SHP77 treated with DMSO at 0.1 percent for 48 hours (cell line): ENCODE measurements at places on chromosomes 4 and X.

DNA sequence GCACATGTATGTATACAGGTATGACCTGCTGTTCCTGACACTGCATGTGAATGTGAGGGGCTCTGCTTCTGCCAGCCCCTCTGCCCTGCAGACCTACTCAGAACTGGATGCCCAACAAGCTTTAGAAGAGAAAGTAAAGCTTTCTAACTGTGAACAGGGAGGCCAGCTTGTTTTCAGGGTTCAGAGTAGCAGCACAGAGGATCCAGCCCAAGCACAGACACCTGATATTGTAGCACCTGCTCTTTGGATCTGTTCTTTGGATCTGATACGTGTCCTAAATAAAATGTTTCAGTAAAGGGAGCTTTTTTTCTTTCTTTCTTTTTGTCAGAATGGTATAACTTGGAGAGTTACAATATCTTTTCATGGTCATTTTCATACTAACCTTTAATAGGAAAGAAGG, 19.2 kb downstream of the DCUN1D4 start:
- DNase-seq = no peak

- no peak for DNase-seq
These were observed 44.7 kb upstream of the DCK start for GRCh38 chr4:70948665-70949260.

- DNase-seq = no peak
These were observed 176.9 kb downstream of the SLIT2 start for GRCh38 chr4:20428436-20429160.

DNA sequence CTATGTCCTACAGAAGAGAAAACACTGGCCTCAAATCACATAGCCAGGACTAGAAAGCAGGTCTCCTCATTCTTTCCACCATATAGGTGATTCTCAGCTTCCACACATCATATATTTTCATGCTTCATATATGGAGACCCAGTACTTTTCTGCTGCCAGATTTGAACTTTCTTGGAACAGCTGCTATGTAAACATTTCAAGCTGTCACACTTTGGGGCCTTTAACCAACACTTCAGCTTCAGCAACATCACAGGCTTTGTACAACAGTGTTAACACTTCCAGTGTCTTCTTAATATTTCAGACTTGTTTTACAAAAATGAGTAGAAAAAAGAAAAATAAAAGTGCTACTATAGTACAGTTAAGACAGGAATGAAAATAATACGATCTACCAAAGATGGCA, 12.6 kb downstream of the SH3RF1 start:
- no peak for DNase-seq

- no peak for DNase-seq
These were observed 864.3 kb upstream of the AGA start for GRCh38 chr4:178306565-178306964.

DNA sequence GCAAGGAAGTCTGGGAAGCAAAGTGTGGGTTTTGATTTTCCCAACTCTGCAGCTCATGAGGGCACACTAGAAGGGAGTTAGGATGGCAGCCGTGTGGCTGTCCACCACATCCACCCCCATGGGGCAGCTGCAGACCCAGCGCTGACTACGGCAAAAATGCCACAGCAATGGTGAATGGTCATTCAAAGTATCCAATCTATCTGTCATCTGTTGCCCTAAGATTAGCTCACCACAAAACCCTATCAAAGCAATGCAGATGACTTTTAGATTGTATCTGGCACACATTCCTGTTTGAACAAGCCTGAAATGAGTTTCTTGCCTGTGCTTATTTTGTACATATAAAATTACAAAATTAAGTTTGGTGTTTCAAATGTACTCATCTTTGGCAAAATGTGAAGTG, 29.7 kb upstream of the HPSE start:
- DNase-seq = no peak

- DNase-seq = no peak
These were observed 1006.4 kb downstream of the ARAP2 start for GRCh38 chr4:35237924-35238323.

DNA sequence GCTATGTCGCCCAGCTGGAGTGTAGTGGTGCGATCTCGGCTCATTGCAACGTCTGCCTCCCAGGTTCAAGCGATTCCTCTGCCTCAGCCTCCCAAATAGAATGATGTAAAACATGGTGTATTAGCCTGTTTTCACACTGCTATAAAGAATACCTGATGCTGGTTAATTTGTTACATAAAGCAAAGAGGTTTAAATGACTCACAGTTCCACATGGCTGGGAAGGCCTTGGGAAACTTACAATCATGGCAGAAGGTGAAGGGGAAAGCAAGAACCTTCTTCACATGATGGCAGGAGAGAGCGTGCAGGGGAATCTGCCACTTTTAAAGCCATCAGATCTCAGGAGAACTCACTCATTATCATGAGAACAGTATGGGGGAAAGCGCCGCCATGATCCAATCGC, 1191.8 kb downstream of the ARAP2 start:
- no peak for DNase-seq

DNA sequence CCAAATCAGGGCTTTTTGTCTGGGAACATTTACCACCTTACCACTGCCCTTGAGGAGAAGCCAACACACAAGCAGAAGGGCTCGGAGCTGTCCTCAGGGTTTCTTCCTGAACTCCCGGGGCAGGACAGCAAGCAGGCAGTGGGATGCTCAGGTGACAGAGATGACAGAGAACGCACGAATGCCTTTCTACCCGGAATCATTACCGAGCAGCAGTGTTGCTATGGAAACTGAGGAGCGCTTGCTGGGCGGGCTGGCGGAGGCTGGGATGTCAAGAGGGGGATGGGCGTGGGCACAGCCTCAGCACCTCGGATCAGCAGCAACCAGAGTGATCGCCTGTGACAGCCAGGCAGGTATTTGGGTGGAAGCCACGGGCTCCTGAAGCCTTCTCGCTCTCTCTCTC, 17.8 kb downstream of the SSR4 start:
- DNase-seq = no peak

DNA sequence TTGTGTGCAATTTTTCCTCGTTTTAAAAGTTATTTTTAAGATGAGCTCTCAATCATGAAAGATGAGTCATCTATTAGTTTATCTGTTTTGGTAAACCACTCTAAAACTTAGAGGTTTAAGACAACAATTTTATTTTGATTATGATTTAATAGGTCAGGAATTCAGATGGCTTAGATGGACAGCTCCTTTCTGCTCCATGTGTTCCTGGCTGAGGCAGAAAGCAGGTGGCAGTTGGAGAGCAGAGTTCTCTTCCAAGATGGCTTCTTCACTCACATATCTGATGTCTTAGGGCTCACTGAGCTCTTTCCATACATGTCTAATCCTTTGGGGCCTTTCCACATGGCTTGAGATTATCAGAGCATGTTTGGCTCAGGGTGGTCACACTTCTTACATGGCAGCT, 48.3 kb upstream of the GRPR start:
- no peak for DNase-seq

DNA sequence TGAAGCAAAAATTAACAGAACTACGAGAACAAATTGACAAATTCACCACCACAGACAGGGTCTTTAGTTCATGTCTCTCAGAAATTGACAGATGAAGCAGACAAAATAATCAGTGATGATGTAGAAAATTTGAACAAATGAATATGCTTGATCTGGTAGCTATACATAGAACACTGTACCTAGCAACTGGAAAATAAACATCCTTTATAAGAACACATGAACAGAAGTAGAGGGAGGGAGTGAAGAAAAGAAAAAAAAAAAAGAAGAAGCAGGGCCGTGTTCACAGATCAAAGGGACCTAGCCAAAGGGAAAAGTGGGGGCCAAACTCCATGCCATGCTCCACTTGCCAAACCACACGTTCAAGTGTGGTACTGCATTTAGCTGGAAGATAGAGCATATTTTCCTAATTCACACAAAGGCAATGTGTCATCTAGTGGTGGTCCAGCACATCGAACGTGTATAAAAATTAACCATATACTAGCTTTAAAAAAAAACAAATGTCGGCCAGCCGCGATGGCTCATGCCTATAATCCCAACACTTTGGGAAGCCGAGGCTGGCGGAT, 5.6 kb upstream of the THOC2 start:
- DNase-seq = no peak

DNA sequence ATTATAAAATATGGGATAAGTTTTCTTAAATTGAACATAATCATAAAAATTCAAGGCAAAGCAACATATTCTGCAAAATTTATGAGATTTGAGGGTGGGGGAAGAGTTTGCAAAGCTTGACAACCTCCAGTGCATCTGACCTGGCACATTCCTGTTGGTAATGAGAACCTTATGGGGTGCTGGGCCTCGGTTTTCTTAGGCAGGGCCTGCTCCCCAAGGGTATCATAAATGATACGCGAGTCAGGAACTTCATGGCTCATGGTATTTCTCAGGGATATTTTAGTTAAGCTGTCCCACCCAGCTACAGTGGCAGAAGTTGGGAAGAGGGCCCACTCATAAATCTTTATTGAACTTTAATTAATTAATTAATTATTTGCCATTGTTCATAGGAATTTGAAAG, 13.2 kb downstream of the AFF2 start:
- no peak for DNase-seq

- DNase-seq = no peak
These were observed 20.8 kb downstream of the TEX13C start for GRCh38 chrX:125340490-125340889.

DNA sequence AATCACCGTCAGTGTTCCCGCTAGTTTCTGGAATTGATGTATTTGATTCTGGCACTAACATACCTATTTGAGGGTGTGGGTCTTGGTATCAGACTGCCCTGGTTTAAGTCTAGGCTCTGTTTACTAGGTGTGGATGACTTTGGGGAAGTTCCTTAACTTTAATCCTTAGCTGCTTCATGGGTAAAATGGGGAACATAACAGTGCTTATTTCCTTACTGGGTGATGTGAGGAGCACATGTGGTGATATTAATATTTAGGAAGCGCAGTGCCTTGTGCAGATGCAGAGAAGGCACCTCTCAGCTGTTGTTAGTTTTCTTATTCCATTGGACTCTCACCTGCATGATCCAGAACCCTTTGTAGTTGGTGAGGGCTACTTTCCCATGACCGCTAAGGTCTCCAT, 17.1 kb downstream of the RNF4 start:
- DNase-seq = no peak

GRCh38 chrX:110397339-110397738, 38.7 kb downstream of the RTL9 start:
- DNase-seq = no peak

DNA sequence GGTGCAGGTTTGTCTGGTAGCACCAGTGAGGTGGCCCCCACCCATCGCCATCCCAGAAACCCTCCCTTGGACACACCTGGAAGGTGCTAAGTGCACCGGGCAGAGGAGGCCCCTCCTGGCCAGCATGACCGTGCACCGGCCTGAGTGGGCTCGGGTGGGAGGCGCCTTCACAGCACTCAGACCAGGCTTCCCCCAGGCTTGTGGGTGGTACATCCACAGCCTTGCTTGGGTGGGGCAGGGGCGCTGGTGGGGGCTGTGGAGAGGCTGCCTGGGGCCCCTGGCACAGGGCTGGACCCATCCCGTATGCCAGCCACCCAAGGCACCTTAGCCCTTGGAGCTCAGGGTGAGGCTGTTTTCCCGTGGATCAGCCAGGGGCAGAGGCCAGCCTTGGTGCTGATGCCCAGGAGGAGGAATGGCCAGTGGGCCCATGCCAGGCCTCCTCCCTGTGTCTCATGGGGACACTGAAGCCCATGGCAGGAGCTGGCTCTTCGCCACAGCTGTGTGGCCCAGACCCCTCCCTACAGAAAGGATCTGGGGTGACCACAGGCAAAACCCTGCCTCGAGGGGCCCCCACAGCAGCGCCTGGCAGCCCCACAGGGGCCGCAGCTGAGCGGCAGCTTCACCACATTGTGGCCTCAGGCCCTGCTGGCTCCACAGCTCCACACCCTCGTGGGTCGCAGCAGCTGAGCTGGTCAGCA, 21.4 kb downstream of the NKX1-1 start:
- no peak for DNase-seq

DNA sequence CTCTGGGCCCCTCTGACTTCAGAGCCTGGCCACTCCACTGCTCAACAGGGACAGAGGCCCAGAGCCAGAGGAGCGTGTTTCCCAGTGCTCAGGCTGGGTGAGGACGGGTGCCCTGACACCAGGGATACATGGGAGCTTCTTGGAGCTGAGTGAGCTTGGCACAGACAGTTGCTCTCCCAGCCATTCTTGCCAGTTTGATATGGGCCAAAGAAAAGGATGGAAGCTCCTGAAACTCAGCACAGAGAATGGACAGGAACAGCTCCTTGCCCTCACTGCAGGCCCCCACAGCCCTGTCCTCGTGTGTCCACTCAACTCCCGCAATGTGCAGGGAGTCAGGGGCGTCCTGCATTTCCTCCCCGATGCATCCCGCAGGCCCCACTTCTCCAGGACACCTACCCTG, 38.8 kb downstream of the NSG1 start:
- no peak for DNase-seq

DNA sequence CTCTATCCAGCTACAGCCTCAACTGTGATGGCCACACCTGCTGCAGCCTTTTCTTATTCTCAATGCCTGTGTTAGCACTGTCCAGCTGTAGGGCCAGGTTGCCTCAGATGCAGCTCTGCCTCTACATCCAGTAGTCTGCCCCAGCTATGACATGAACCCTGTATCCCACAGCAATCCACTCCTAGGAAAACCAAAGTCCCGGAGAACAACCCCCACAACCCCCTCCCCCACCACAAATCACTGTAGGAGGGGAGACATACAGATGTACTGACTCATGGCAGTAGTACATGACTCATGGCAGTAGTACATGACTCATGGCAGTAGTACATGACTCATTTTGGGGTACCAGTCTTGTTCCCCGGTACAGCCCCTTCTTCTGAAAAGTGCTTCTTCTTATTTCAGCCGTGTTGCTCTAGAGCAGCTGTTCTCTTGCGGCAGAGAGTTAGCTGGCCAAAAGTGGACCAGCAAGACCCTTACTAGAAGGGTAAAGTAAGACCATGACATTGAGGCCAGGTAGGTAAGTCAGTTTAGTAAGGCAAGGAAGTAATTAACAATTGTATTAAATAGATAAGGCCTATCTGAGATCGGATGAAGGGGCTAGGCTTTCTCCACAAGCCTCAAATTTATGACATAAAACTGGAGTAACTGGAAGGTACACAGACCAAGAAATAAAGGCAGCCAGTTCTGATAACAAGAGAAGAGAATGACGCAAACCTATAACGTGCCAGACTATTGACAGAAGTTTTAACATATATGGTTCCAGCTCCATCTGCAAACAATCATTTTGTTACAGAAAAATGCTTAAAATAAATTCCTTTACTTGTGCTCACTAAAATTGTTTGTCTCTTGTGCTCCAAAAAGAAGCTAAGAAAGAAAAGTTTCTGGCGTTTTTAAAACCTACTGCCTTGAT, 221.4 kb downstream of the TACR3 start:
- DNase-seq = no peak

DNA sequence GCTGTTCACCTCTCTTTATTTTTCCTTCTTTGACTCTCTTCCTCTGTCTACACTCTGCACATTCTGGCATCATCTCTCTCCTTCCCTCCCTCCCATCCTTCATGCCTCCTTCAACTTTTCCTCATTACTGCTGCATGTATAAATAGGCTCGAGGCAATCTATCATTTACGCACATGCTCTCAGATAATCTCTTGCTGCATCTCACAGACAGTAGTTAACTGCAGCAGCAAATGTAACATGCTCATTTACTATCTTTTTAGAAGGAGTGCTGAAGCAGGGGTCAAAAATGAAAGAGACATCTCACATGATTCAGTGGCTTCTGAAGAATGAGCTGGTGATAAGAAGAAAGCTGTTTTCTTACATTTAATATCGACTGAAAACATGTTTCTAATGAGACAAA, 127.7 kb downstream of the RASL11B start:
- no peak for DNase-seq

GRCh38 chrX:150363561-150364346, 637 bp downstream of the MAMLD1 start:
- no peak for DNase-seq
